ENCODE measurements at places on chromosomes 7 and 10.

DNA sequence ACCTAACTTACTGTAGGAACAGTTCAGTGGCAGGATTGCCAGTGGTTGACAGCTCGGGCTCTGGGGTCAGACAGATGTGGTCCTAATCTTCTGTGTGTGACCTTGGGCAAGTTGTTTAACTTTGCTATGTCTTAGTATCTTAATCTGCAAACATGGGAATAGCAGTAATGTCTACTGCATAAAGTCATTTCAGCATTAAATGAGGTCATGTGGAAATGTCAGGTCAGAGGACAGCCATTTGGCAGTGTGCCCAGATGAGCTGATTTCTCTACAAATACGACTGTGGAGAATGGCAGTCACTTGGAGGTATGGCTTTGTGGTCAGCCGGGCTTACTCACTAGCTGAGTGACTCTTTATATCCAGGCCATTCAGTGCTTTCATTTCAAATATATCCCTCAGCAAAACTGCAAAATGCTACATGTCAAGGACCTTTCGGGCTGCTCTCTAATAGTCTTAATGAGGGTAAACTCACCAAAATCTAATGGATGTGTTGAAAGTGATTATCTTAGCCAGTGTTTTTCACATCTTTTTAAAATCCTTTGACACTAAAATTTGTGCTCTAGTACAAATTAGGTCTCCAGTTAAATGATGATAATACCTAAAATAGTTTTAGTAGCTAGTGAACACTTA is 171.4 kb downstream of the ST7 start:
- DNase-seq = no peak

DNA sequence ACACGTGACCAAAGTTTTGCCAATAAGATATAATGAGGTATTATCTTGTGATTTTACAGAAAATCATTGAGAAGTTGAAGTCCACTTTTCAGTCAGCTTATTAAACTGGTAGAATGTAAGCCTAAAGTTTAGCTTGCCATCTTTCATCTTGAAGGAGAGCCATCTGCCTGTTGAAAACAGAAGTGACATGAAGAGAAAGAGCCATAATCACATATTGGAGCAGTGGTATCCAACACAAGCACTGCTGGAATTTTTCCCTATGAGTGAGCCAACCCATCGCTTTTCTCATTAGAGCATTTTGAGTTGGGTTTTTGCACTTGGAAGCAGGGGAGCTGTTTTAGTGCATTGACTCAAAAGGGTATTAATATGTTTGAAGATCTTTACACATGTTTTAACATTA is 117.6 kb upstream of the FERD3L start:
- DNase-seq = no peak

GRCh38 chr10:24951201-24952142 is 934 bp downstream of the PRTFDC1 start:
- DNase-seq = no peak

DNA sequence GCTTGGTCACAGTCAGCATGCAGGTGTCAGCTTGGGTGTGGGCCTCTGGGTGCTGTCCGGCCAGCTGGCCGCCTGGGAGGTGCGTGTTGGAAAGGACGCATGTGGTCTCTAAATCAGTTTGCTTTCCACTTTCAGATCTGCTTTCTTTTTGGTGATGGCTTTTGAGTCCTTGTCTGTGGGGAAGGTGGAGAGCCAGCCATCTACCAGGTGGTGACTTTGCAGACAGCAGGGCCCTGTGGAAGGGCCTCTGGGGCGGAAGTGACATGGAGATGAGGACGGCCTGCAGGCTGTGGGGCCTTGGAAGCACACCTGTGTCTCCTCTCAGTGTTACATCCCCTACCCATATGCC is 59.4 kb downstream of the WDR37 start:
- no peak for DNase-seq

GRCh38 chr10:44863344-44864047 is 47.6 kb upstream of the TMEM72 start:
- DNase-seq = no peak

- DNase-seq = no peak
Measured at GRCh38 chr10:125125951-125126735, 34.2 kb downstream of the CTBP2 start.

- no peak for DNase-seq
Measured at GRCh38 chr10:111148440-111148839, 71.6 kb downstream of the ADRA2A start.

DNA sequence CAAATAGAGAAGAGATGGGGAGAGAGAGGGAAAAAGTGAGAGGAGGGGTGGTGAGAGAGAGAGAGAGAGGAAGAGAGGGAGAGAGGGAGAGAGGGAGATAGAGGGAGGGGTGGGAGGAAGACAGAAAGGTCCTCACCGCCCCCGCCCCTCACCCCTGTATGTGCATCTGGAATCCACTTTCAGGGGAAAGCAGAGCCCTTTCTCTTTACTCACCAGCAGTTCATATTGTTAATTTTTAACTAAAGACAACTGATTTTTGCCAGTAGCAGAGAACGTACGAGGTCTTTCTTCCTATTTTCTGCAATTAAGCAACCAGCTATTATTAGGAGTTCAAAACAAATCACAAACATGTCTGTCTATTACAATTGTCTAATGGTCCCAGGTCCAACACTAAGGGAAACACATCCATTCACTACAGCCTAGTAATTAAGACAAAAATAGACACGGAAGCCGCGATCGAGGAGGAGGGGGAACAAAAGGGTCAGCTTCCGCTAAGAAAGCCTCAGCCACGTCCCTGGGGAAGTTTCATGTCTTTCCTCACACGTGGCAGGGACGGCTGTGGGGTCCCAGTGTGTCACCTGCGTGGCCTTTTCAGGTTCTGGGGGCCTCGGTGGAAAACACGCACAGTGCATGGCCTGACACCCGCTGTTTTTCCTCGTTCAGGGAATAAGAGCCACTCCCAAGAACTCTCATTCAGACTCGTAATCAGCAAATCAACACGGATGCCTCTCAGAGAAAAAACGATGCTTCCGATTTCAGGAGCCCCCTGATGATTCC is 572.0 kb downstream of the PTPRN2 start:
- no peak for DNase-seq

DNA sequence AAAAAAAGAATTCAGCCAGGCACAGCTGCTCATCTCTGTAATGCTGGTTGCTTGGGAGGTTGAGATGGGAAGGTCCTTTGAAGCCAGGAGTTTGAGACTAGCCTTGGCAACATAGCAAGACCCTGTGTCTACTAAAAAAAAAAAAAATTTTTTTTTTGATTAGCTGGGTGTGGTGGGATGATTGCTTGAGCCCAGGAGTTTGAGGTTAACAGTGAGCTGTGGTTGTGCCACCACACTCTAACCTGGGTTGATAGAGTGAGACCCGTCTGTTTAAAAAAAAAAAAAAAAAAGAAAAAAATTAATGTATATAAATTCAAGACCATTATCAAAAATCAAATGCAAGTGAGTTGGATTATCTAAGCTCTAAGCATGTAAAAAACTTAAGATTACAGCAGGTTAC is 5.7 kb downstream of the WAC start:
- no peak for DNase-seq

- DNase-seq = no peak
Measured at GRCh38 chr10:124624466-124624865, 119.7 kb downstream of the FAM53B start.

GRCh38 chr10:22676435-22676834 is 37.9 kb downstream of the PIP4K2A start:
- no peak for DNase-seq

DNA sequence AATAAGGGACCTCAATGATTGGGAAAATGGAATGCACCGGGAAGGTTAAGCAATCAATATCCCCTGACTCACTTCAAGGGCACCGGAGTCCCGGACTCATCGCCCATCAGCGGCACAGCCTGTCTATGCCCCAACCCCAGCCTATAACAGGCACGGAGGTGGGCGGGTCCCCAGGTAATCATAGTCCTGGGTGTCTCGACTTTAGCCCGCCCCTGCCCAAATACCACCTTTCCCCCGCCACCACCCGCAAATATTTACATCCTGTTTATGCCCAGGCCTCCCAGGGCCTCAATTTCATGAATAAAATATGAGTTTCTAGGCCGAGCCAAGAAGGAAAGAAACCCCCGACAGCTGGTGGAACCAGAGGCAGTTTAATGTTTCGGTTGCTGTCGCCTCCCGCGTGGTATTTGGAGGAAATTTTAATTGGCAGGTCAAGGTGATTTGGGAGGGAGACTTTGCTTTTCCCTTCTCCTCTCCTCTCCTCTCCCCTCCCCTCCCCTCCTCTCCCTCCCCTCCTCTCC is 15.6 kb upstream of the RFC2 start:
- DNase-seq = peak; percentile 21

DNA sequence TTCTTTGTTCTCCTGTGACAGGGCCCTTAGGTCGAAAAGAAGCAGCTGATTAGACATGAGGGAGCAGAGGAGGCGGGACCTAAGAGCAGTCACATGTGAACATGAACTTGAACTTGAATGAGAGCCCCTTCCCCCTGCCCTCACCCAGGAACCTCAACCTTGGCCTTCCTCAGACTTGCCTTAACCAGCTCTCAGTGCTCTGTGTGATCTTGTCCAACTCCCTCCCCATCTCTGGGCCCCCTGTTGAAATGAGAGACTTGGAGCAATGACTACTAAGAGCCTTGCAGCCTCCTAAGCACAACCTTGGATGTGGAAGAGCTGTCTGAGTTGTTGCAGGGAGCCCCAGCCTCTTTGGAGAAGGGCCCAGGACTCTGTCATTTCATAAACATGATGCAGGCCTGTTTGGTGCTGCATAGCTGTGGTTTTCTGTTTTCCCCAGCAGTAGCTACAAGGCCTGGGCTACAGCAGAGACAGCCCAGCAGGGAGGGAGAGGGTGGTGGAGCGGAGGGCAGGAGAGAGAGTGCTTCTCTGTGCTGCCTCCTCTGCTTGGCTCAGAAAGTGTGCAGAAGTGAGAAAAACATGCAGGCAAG is 123.9 kb upstream of the ZMIZ1 start:
- no peak for DNase-seq

- no peak for DNase-seq
Measured at GRCh38 chr7:2043316-2044039, 189.3 kb downstream of the MAD1L1 start.

DNA sequence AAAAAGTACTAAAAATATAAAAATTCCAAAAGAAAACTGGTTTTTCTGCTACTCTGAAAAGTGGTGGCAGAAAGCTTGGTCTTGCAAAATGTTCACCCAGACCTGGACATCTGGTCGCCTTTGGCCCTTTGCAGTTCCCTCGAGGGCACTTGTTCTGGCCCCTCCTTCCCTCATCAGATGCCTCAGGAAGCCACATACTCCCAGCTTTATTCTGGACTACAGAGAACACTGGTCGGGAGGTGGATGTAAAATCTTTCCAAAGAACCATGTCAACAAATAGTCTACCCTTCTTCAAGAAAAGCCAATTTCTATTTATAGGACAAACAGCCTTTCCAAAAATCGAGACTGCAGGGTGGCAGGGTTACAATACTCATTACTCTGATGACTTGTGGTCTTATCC is 726.1 kb downstream of the TNS3 start:
- no peak for DNase-seq

GRCh38 chr7:151346-152050 is 40.9 kb upstream of the FAM20C start:
- no peak for DNase-seq

GRCh38 chr10:69769395-69769992 is 32.2 kb upstream of the COL13A1 start:
- no peak for DNase-seq

DNA sequence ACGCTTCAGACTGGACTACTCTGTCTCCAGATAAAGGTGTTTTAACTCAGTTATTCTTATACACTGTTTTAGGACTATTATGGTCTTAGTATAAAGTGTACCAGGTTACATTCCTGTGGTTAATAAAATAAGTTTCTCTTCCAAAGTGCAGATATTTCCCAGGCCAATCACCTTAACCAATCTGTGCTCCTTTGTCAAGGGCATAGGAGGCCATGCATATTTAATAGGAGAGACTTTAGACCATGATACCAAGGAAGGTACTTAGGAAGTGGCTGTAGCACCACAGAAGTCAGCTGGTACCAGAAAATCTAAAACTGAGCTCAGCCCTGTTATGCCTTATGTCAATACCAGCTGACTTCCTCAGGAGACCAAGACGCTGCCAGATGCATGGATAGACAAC is 226.5 kb upstream of the TMEM72 start:
- no peak for DNase-seq

GRCh38 chr10:27699776-27700175 is 45.8 kb downstream of the MKX start:
- no peak for DNase-seq

- DNase-seq = no peak
Measured at GRCh38 chr10:31884386-31884785, 44.2 kb downstream of the ARHGAP12 start.

GRCh38 chr10:10996966-10997620 is 20.6 kb upstream of the CELF2 start:
- no peak for DNase-seq

- no peak for DNase-seq
Measured at GRCh38 chr10:123427165-123427786, 238.9 kb upstream of the GPR26 start.

DNA sequence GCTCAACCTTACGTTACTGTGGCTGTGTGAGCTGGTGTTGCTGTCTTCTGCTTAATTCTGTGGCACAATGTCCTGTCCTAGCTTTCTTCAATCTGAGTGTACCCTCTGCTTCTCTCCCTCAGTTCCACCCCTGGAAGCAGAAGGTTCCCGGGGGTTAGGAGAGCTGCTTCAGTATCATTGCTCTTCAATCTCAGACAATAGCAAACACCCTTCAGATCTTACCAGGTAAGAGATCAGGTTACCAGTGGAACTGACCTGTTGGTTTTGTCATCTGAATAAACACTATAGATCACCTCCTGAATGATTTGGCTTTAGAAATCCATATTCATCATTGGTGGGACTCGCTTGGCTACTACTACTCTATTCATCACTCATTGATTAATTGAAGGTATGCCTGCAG is 48.4 kb downstream of the DNAJB9 start:
- no peak for DNase-seq

DNA sequence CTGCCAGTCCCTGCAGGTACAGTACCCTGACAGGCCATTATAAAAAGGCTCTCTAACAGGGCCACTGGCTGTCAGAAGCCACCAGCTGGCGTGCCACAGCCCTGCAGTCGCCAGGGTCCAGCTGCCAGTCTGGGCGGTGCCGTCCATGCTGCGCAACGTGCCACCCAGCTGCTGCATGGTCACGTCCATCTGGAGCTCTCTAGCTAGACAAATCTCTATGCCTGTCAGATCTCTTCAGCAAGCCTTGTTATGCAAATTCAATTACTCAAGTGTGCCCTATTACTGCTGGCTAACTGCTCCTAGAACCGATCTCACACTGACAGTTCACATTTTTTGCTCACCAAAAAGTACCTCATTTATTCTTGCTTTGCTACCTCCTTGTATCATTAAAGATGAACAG is 75.9 kb downstream of the HIBADH start:
- DNase-seq = no peak

DNA sequence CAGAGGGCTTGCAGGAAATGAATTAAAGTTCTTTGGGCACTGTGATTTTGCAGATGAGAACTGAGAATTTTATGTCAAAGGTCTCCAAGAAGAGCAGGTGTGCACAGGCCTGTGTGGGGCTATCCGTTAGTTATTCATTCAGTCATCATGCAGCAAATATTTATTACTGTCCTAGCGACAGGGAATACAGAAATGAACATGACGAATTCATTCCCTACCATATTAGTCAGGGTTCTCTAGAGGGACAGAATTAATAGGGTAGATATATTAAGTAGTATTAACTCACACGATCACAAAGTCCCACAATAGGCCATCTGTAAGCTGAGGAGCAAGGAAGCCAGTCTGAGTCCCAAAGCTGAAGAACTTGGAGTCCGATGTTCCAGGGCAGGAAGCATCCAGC is 2.9 kb upstream of the MMP21 start:
- no peak for DNase-seq

GRCh38 chr10:15144788-15145187 is 23.7 kb downstream of the NMT2 start:
- no peak for DNase-seq

Data from stimulated activated CD4-positive, alpha-beta T cell treated with anti-CD3 and anti-CD28 coated beads, TNF-alpha, amount 100 ng/mL, for 1 hour (primary cell).